Stimulated activated CD4-positive, alpha-beta T cell treated with anti-CD3 and anti-CD28 coated beads, Interleukin-1b, Interleukin-23, amount 100 ng/mL, for 1 hour (primary cell): ENCODE measurements at places on chromosomes 7 and 10.

- DNase-seq: no peak
Observed at GRCh38 chr7:158372400-158373342, 215.0 kb downstream of the PTPRN2 start.

- no peak for DNase-seq
Observed at GRCh38 chr10:63696205-63696604, 175.0 kb downstream of the REEP3 start.

DNA sequence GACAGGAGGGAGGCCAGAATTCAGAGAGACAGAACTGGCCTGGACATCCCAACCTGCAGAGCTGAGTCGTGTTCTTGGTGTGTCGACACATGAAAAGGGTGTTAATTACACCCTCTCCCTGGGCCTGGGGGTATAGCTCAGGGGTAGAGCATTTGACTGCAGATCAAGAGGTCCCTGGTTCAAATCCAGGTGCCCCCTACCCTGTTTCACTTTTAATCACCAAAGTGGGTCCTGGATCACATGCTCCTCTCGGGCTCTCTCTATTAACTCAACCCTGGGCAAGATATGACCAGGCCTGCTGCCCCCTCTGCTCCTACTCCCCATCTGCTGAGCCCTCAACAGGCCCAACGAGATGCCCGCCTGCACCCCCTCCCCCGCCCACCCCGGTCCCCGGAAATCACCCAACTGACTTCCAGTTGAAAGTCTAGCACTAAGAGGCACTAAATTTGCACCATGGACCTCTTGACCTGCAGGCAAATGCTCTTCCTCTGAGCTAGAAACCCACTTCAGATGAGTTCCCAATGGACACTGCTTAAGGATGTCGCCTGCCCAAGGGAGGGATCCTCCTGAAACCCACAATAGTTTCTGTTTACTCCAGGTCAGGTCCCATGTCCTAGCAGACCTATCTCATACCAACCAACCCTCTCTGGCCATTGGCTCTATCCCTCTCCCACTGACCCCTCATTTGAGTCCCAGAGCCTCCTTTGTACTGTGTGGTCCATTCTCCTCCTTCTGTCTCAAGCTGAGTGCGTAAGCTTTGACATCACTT lies 137.6 kb downstream of the ZNF467 start:
- DNase-seq: no peak

DNA sequence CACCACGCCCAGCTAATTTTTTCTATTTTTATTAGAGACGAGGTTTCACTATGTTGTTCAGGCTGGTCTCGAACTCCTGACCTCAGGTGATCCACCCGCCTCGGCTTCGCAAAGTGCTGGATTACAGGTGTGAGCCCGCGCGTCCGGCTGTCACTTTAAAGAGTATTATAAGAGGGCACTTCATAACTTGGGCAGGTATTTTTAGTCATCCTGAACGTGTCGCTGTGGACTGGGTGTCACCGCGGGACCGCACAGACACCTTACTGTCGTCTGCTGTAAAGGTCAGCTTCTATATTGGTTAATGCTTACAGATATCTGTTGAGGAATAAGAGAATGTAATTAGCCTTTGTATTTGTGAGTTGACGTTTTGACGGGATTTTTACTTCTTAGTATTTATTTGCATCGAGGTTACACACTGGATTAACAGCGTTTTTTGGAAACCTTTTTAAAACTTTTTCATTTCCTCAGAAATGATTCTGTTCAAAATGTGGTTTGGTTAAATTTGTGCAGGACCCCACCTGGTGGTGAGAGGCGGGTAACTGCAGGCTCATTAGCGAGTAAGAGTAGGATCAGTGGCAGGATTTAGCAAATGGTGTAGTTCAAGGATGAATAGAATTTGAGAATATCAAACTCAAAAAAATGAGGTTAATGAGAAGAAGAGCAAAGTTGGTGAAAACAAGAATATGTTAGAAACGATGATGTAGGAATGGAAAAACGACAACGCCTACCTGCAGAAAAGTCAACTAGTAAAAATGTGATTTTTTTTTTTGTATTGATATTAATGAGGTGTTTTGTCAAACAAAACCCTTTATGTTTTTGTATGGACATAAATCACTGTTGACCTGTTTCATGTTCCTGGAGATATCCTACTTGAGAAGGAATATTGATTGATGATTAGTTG lies 3.2 kb downstream of the DNAJB6 start:
- no peak for DNase-seq

DNA sequence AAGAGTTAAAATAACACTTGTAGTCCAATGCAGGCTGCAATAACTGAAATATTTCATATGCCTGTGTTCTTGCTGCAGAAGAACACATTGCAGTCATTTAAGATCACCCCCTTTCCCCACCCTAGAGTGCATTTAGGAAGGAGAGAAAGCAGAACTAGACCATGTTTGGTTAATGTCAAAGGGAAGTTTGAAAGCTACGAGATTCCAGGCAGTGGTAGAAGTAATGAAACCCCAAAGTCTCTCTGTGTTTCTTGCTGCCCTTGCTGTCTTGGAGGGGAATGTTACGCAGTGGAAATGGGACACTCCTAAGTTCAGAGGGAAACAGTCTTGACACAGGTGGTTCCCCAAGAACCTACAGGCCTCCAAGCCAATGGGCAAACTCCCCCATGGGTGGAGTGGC lies 242.9 kb downstream of the PTEN start:
- DNase-seq: no peak

DNA sequence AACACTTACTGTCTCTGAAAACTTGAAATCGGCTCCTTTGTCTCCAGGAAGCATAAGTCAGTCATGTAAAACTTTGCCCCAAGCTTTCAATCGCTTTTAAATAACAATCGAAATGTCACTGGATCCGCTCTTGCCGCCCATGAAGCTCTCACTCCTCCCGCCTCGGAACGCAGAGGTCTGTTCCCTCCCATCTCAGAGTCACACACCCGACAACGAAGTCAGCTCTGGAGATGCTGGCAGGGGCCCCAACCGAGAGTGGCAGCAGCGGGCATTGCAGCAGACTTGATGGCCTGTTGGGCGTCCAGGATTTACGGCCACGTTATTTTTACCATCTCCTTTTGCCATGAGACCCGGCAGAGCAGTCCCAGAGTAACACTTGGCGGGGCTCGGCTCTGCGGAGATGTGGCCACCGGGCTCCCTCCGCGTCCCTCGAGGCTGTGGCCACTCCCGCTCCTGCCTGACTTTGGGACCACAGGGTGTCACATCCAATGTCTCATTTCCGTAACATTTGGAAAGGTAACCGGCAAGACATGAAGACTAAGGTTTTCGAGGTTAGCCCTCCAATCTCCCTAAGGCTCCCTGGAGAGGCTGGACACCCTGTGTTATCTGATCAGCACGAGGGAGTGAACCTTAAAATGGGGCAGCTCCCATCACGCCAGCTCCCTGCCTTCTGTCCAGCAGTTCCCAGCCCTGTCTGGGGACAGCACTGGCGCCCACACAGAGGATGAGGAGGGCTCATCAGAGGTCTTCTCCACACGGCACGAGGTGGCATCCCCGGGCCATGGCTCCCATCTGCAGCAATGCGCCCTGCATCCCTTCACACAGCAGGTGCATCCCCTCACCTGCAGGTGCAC lies 62.8 kb upstream of the ADGRA1 start:
- DNase-seq: no peak

GRCh38 chr10:37263304-37263703 lies 137.9 kb downstream of the ANKRD30A start:
- no peak for DNase-seq

- DNase-seq: no peak
Observed at GRCh38 chr7:121574109-121574508, 178.0 kb upstream of the FAM3C start.

GRCh38 chr7:25712500-25712899 lies 439.5 kb upstream of the NFE2L3 start:
- no peak for DNase-seq

GRCh38 chr7:157873664-157874063 lies 536.9 kb downstream of the DNAJB6 start:
- DNase-seq: no peak

- DNase-seq: no peak
Observed at GRCh38 chr7:148276314-148277041, 314.1 kb upstream of the C7orf33 start.

DNA sequence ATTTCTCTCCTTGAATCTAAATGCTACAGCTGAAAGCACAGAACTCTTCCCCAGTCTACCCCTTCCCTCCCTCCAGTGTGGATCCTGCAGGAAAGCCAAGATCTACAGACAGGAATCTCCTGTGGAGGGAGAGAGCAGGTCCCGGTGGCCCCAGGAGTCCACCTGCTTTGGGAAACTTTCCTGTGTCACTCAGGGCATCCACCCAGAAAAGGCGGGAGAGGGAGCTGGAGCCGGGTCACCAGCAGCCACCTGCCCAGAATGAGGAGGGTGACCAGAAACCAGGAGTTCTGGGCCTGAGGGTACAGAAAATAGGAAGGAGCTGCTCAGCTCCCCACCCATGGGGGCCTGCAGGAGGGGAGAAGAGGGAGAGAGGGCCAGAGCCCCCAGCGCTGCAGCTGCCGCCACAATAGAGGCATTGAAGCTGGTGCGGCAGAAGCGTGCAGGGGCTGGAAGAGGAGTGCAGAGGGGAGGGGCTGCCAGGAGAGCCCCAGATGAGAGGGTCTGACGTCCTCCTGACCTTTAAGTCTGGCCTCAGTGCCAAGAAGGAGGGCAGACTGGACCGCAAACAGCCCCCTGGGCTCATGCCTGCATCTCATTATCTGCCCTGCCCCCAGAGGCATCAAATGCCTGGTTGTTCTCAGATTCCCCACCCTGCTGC lies 56.3 kb upstream of the TMEM72 start:
- no peak for DNase-seq

- DNase-seq: no peak
Observed at GRCh38 chr10:110498087-110498981, 627 bp downstream of the DUSP5 start.

DNA sequence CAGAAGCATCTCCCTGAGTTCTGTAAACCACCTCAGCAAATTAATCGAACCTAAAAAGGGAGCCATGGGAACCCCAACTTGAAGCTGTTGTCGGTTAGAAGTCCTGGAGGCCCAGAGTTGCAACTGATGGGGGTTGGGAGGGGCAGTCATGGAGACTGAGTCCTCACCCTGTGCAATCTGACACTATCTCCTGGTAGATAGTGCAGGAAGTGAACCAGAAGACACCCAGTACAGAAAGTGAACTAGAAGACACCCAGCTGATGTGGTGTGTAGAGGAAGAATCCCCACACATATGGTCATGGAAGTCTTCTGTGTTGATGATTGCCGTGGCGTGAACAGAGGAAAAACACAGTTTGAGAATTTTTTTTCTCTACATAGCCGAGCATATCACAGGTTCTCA lies 58.8 kb upstream of the SRRM3 start:
- DNase-seq: no peak

GRCh38 chr10:1241973-1242935 lies 186.1 kb downstream of the WDR37 start:
- no peak for DNase-seq

DNA sequence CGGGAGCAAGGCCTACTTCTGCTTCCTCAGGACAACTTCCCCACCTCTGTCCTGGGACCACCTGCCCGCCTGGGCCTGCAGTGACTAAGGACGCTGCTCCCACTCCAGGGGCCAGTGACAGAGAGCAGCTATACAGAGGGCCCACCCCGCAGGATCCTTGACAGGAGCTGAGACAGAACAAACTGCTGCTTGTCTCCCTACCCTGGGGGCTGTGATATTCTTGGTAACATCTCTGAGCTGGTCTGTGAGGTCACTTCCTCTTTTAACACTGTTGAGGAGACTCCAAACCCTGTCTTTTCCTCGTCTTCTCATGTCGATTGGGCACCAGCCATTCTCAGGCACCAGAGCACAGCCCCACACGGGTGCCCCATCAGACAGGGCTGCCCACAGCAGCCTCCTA lies 6.9 kb upstream of the MRPS24 start:
- no peak for DNase-seq

DNA sequence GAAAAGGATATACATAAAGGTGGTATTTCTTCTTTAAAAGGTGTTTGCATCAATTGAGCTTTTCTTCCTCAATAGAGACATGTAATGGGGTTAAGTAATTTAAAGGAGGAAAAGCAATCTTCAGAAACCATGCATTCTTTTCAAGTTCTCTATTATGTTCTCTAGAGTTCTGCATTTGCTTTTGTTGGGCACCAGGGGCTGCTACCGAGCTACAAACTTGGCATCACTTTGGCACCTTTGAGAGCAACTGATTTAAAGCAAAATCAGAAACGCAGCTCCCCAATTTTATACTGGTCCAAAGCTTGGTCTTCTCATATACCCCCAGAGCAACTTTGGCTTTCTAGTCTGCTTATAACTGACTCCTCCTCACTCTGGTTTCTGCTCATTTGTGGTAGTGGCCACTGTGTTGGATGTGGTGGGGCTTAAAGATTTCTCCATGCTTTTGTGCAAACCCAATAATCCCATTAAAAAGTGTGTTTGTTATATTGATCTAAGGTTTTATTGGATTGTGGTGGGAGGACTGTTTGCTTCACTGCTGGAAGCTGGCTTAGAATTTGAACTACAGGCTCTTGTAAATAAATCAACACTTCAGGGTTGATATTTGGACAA lies 712.1 kb downstream of the PHTF2 start:
- no peak for DNase-seq

DNA sequence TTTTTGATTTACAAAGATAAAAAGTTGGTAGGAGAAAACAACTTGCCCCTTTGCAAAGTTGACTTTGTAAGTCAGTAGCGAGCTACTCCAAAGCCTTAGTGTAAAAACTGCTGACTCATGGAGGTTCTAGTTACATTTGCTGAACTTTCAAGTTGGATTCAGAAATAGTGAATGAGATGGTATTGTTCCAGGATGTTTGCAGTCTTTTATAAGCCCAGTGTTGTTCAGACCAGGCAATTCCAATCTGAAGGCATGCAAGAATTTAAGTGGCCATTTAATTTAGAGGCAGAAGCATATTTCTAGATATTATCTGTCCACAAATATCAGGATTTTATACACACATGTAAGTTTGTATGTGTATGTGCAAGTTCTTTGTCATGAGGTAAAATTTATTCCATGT lies 21.6 kb downstream of the TES start:
- DNase-seq: no peak

DNA sequence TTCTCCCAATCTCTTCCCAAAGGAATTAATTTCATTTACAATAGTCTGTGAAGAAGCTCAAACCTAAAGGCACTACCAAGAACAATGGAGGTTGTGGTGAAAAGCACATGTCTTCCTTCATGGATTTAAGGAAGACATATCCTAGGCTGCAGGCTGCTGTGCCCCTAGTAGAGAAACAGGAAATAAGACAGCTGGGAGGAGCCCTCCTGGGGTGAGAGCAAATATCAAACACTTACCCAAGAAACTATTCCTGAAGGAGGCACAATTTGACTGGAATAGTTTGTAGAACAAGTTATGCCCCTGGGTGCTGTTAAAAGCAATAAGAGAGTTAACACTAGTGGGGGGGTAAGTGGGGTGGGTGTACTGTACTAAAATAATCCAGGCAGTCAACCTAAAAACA lies 30.1 kb downstream of the PDZD8 start:
- DNase-seq: no peak

DNA sequence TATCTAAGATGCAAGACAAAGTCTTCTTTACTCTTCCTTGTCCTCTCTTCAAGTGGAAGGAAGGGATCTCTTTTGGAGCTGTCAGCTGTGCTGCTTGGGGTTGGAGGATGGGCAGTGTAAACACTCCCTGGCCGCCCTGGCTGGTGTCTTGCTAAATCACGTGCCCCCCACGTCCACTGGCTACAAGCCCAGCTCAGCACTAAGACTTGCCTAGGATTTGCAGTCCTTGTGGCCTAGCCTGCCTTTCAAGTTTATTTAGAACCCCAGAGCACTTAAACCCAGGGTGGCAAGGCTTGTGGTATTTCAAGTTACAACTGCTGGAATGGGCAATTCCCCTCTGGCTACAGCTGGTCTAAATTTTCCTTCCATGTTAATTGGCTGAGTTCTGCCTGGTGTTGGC lies 272.4 kb upstream of the MYO3A start:
- no peak for DNase-seq
